ENCODE measurements at places on chromosomes 5 and 9.

GRCh38 chr5:31231177-31231838 is 37.8 kb downstream of the CDH6 start:
- no peak for DNase-seq

- DNase-seq: no peak
Measured at GRCh38 chr5:97245386-97245785, 62.3 kb upstream of the RIOK2 start.

DNA sequence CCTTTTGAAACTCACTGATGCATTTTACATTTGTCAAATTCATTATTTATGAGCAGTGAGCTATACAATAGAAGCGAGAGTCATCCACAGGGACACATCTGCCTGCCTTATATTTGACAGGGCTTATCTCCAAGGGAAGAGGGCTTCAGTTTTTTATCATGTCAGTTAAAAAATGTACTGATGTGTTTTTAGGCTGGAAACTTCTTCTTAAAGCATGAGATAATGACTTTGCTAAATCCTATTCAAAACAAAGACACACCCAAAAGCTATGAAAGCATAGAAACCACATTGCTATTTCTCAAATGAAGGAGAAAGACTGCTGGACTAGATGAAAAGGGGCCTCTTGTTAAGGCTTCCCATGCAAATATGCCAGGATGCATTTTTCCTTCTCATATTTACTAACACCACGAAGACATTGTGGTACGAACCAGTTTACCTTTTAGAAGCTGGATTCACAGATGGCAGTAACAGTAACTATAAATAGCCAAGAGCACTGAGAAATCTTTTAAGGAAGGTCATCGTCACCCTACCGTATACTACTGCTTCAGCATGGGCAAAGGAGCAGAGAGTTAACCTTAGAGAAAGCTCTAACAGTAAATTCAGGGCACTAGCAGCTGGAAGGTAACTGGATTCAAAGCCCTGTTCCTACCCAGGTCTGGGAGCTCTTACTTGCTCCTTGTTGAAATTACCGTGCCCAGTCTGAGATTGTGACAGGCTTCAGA is 86.3 kb upstream of the IFNK start:
- DNase-seq: no peak

- DNase-seq: peak; percentile 90
Measured at GRCh38 chr9:127611899-127612790, at the start of gene STXBP1. TSS of gene STXBP1 (plus strand) at chr9:127612277. CDS start at chr9:127612404, 127 bp downstream.

GRCh38 chr9:134211811-134212485 is 47.6 kb upstream of the RNU6ATAC start:
- DNase-seq: no peak

DNA sequence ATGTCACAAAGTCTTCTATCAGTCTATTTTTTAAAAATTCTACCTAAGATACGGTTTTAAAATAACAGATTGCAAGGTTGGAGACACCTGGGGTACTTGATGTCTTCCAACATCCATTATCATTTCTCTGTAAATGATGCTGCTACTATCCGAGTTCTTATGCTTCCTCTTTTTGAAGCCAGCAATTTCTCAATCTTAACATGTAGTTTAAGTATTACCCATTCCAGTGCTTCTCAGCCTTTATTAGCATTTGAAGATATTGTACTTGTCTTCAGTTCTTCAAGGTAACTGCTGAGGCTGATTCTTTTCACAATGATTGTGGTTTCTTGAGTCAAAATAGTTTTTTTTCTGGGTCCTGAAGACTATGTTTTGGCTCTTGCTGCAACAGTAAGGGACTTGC is 96.4 kb upstream of the SELENOP start:
- DNase-seq: no peak

GRCh38 chr5:109669991-109670706 is 19.6 kb upstream of the MAN2A1 start:
- DNase-seq: no peak

DNA sequence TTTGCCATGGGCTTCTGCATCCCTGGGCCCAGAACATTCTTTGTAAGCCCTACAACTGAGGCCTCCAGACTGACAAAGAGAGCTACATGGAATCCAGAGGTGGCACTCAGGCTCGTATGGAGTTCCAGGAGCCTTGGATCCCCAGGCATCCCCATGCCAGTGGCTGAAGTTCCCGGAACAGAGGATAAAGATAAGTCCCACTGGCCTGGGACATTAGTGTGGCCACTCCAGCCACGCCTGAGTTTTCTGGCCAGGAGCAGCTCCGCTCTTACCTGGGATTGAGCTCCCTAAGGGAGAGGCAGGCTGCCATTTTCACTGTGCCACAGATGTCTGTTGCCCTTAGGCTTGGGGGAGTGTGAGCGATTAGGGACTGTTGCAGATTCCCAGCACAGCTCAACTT is 656.3 kb upstream of the FAM174A start:
- no peak for DNase-seq
